ENCODE measurements at places on chromosomes 5 and 9.

- DNase-seq: no peak
- no peak overlapping the region for H3K27ac ChIP-seq
- H3K36me3 ChIP-seq: no peaks in the 10 kb centered on the region
- peaks cover 9% of the 10 kb centered on the region for H3K4me1 ChIP-seq
- H3K4me3 ChIP-seq: peak overlapping the region; percentile 16
- H3K27me3 ChIP-seq: peaks cover 15% of the 10 kb centered on the region
Observed at GRCh38 chr5:86979811-86980411, 287.8 kb upstream of the RASA1 start.

DNA sequence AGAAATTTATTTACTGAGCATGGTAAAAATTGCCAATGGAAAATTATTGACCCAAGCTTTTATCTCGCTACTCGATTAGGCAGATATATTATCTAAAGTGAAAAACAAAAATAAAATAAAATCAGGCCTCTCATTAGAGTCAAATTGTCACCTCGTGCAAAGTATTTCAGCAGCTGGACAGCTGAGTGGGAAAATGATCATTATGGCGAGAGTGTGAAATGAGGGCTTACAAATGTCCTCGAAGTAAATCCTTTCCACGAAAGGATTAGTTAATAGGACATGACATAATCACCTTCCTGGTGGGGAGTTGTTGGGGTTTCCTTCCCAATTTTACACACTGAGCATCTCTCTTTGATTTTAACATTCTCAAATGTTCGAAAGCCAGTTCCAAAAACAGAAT lies 5.4 kb upstream of the DPYSL3 start:
- H3K36me3 ChIP-seq: peaks cover 2% of the 10 kb centered on the region
- peaks cover 2% of the 10 kb centered on the region for H3K4me1 ChIP-seq
- no peak overlapping the region for H3K4me3 ChIP-seq
- peaks cover 11% of the 10 kb centered on the region for H3K27me3 ChIP-seq

DNA sequence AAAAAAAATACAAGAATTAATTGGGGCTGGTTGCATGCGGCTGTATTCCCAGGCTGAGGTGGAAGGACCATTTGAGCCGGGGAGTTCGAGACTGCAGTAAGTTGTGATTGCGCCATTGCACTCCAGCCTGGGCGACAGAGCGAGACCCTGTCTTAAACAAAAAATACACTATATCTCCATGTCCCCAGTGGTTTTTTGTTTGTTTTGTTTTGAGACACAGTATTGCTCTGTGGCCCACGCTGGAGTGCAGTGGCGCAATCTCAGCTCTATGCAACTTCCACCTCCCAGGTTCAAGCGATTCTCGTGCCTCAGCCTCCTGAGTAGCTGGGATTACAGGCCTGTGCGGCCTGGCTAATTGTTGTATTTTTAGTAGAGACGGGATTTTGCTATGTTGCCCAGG lies 1.2 kb downstream of the COQ4 start:
- peak overlapping the region; percentile 89 for H3K27ac ChIP-seq
- DNase-seq: no peak
- H3K4me3 ChIP-seq: peak overlapping the region; percentile 88
- no peaks in the 10 kb centered on the region for H3K36me3 ChIP-seq
- peaks cover 24% of the 10 kb centered on the region for H3K4me1 ChIP-seq

- no peaks in the 10 kb centered on the region for H3K27me3 ChIP-seq
- no peak overlapping the region for H3K27ac ChIP-seq
- H3K4me1 ChIP-seq: peaks cover 23% of the 10 kb centered on the region
- no peak for DNase-seq
- peaks cover 61% of the 10 kb centered on the region for H3K36me3 ChIP-seq
Observed at GRCh38 chr5:170248172-170248930, 15.6 kb downstream of the C5orf58 start.

GRCh38 chr5:60437308-60437707 lies 262.7 kb downstream of the DEPDC1B start:
- no peak overlapping the region for H3K4me3 ChIP-seq
- H3K27ac ChIP-seq: no peak overlapping the region
- no peak for DNase-seq
- peaks cover 2% of the 10 kb centered on the region for H3K36me3 ChIP-seq
- H3K27me3 ChIP-seq: no peaks in the 10 kb centered on the region

DNA sequence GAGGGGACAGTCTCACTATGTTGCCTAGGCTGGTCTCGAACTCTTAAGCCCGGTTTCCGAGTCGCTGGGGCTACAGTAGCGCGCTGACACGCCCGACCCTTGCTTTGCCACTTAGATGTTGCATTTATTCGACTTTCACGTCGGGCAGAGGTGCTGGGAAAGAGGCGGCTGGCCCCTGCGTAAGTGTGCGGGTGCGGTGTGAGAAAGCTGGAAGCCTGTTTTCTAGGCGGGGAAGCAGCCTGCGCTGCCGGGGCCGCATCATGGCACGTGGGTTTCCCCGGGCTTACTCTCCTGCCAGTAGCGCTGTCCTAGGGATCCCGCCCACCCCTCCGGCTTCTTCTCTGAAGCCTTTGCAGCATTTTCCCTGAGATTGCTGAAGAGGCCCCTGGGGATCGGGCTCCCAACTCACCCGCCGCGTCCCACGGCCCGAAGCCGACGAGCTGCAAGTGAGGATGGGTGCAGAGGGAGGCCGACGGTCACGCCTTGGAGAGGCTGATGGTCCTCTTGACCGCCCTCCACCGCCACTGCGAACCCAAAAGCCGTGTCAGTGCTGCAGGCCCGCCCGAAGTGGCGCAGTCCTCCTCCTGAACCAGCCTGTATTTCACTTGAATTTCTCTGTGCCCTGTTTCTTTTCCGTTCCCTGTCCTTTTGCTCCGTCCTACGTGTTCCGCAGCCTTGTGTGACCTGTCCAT lies 5.8 kb upstream of the TRIM41 start:
- H3K27ac ChIP-seq: peak overlapping the region; percentile 93
- no peak for DNase-seq
- H3K36me3 ChIP-seq: no peaks in the 10 kb centered on the region
- H3K27me3 ChIP-seq: peaks cover 3% of the 10 kb centered on the region
- peaks cover 49% of the 10 kb centered on the region for H3K4me1 ChIP-seq
- peak overlapping the region; percentile 93 for H3K4me3 ChIP-seq

- H3K4me1 ChIP-seq: peaks cover 26% of the 10 kb centered on the region
- H3K4me3 ChIP-seq: peak overlapping the region; percentile 80
- no peak for DNase-seq
- H3K36me3 ChIP-seq: peaks cover 25% of the 10 kb centered on the region
- H3K27me3 ChIP-seq: peaks cover 83% of the 10 kb centered on the region
Observed at GRCh38 chr5:88675708-88676636, 207.0 kb downstream of the MEF2C start.

GRCh38 chr5:78215972-78216371 lies 78.5 kb downstream of the AP3B1 start:
- no peaks in the 10 kb centered on the region for H3K27me3 ChIP-seq
- no peak overlapping the region for H3K27ac ChIP-seq
- peaks cover 7% of the 10 kb centered on the region for H3K36me3 ChIP-seq
- H3K4me3 ChIP-seq: no peak overlapping the region
- no peak for DNase-seq

- no peaks in the 10 kb centered on the region for H3K36me3 ChIP-seq
- H3K27ac ChIP-seq: no peak overlapping the region
- DNase-seq: no peak
- no peaks in the 10 kb centered on the region for H3K27me3 ChIP-seq
Observed at GRCh38 chr5:122871661-122872060, 26.2 kb downstream of the SNX24 start.

GRCh38 chr5:141683596-141684141 lies 1.6 kb upstream of the ARAP3 start:
- H3K27ac ChIP-seq: peak overlapping the region; percentile 95
- H3K4me1 ChIP-seq: peaks cover 36% of the 10 kb centered on the region
- no peaks in the 10 kb centered on the region for H3K27me3 ChIP-seq

DNA sequence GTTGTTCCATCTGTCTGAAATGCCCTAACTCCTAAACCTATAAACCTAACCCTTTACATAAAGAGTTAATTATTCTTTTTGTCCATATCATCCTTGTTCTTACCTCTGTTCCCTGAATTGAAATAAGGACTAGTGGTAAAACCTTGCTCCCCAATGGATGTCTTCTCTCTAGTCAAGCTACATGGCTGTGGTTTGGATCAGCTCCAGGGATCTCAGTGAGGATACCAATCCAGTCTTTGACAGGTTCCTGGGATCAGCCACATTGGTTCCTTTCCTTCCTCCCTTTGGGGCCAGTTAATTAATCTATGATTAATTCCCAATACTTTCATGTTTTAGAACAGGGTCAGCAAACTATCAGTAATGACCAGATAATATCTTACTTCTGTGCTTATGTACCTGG lies 151.6 kb downstream of the SIL1 start:
- no peak overlapping the region for H3K27ac ChIP-seq
- no peak for DNase-seq
- no peaks in the 10 kb centered on the region for H3K27me3 ChIP-seq
- no peaks in the 10 kb centered on the region for H3K4me1 ChIP-seq
- no peaks in the 10 kb centered on the region for H3K36me3 ChIP-seq

DNA sequence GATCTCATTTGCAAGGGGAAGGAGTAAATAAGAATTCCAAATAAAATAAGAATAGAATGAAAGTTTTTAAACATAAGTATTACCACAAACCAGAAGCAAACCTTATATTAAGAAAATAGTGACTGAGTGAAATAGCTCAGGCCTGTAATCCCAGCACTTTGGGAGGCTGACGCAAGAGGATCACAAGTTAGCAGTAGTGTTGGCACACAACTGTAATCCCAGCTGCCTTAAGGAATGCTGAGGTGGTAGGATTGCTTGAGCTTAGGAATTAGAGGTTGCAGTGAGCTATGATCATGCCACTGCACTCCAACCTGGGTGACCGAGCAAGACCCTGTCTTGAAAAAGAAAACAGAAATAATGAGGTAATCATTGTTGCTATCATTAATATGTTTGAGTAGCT lies 47.0 kb downstream of the APC start:
- H3K4me3 ChIP-seq: no peak overlapping the region
- no peak overlapping the region for H3K27ac ChIP-seq

- H3K27me3 ChIP-seq: peaks cover 3% of the 10 kb centered on the region
- H3K36me3 ChIP-seq: no peaks in the 10 kb centered on the region
- H3K4me1 ChIP-seq: no peaks in the 10 kb centered on the region
Observed at GRCh38 chr5:41722359-41722950, 147.8 kb downstream of the OXCT1 start.

DNA sequence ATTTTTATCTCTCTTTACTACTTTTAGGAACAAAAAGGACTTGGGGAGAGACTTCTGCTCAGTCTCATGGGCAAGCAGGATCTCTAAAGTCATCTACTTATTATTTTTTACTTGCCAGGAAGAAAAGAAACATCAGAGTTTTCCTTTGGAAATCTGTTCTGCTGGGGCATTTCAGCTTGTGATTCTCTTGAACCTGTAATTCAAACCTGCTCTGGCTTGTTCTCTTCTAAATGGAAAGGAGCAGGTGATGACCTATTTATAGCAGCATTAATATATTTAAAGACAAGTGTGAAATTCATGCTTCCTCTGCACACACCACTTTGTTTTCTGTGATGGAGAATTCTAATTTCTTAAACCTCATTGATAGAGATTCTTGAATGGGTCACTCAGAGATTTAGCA lies 2.0 kb downstream of the ADCY2 start:
- no peak overlapping the region for H3K4me3 ChIP-seq

GRCh38 chr9:117412006-117412715 lies 2.7 kb downstream of the ASTN2 start:
- H3K27ac ChIP-seq: no peak overlapping the region
- no peaks in the 10 kb centered on the region for H3K4me1 ChIP-seq
- DNase-seq: no peak
- H3K36me3 ChIP-seq: no peaks in the 10 kb centered on the region
- no peak overlapping the region for H3K4me3 ChIP-seq

- H3K36me3 ChIP-seq: no peaks in the 10 kb centered on the region
- H3K27me3 ChIP-seq: peaks cover 4% of the 10 kb centered on the region
- no peak for DNase-seq
- peaks cover 5% of the 10 kb centered on the region for H3K4me1 ChIP-seq
- no peak overlapping the region for H3K27ac ChIP-seq
Observed at GRCh38 chr9:4596165-4596922, 65.8 kb upstream of the PLPP6 start.

- H3K36me3 ChIP-seq: peaks cover 17% of the 10 kb centered on the region
- H3K27me3 ChIP-seq: no peaks in the 10 kb centered on the region
- peak overlapping the region; percentile 68 for H3K4me3 ChIP-seq
Observed at GRCh38 chr9:98109052-98109451, 10.0 kb downstream of the TRIM14 start.

DNA sequence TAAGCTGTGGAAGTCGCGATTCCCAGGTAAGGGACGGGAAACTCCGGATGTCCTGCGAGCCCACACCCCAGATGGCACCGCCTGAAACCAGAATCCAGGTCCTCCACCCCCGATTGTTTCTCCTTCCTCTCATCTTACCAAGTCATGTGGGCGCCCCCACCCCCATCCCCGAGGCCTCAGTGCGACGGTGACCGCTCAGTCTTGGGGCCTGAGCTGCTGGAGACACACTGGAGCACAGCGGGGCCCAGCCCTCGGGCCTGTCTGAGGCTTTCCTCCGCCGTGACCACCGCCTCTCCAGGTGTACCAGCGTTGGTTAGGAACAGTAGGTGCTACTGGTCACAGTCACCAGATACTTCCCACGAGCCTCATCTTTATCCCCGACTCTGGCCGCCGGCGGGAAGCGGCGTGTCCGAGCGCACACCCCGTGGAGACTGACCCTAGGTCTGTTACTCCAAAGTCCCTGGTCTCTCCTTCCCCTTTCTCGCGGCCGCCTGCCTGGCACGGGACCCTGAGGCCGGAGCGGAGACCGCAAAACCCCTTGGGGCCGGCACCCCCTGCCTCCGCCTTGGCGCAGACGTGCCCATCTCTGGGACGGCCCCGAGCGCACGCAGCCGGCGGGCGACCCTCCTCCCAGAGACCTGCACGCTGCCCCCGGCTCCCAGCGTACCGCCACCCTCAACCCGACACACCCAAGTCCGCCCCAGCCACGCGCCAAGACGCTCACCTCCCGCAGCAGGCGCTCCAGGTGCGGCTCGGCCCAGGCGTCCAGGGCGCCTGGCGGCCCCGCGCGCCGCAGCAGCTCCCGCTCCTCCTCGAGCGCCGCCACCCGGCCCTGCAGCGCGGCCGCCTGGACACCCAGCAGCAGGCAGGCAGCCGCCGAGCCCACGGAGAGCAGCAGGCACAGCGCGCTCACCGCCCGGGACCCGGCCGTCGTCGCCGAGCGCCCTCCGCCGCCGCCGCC lies 733 bp downstream of the COL23A1 start:
- H3K36me3 ChIP-seq: peaks cover 8% of the 10 kb centered on the region
- H3K4me3 ChIP-seq: peak overlapping the region; percentile 58
- peaks cover 48% of the 10 kb centered on the region for H3K27me3 ChIP-seq
- H3K27ac ChIP-seq: no peak overlapping the region

DNA sequence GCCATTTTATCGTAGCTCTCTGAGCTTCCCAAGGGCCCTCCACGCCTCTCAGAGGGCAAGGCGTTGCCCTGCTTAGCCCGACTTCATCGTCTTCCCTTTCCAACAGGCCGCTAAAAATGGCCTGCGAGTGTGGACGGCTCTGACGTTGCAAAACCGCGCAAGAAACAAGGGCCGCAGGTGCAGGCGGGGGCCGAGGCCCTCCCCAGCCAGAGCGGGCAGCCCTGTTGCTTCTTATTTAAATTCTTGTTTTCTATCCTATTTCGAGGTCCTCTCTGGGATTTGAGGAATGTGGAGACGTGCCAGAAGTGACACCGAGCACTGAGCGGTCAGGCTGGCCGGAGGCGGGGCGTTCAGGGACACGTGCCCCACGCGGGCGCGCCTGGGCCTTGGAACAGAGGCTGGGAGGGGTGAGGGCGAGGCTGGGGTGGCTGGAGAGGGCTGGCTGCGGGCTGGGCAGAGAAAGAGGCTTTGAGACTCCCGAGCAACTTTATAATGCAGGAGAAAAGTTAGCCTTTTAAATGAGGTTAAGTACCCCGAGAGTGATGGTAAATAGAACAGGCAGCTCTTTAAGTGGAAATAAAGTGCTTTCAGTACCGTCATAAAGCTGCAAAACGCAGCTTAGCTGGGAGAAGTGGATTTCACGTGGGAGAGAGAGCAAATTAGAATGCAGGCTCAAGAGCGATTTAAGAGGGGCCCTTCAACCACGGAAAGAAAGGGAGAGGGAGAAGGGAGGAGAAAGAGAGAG lies 243.6 kb downstream of the AUH start:
- peaks cover 5% of the 10 kb centered on the region for H3K27me3 ChIP-seq
- peaks cover 1% of the 10 kb centered on the region for H3K36me3 ChIP-seq
- peaks cover 26% of the 10 kb centered on the region for H3K4me1 ChIP-seq
- DNase-seq: no peak

Data from natural killer cell treated with Interleukin-12 subunit alpha and Interleukin-12 subunit beta and Interleukin-15 and Interleukin-18, amount 100 ng/mL, for 72 hours (primary cell).